T-cell (primary cell): ENCODE measurements at places on chromosomes 12 and 14. TPM values are rescaled to one million over a fixed set of nuclear protein-coding genes. Genes with fewer than 3 reads are reported as not detected.
A peak's percentile ranks its signal among the peaks of the same experiment; 100 is the strongest.

DNA sequence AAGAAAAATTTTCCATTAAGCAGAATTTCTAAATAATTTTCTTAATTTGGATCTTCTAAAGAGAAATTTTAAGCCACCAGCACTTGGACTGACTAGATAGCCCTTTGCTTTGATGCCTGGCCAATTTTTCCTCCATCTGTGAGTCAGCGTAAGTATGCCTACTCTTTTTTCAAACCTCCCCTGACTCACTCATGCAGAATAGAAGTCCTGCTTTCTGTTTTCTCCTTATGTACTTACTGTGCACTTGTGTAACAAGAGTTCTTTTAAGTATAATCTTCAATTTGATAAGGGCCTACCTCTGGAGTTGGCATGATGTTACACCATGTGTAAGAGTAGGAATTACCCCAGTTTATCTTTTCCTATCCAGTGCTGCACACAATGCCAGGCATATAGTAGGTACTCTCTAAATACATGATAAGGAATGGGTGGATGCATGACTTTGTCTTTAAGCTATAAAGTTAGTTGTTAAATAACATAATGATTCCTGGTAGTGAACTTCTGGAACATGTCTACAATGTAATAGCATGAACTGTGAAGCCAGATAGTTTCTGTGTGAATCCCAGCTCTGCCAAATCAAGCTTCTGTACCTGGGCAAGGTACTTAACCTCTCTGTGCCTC is 329.6 kb downstream of the TMTC2 start:
- no peak overlapping the region for H3K4me3 ChIP-seq
- H3K27me3 ChIP-seq, result no peaks in the 10 kb centered on the region
- no peaks in the 10 kb centered on the region for H3K36me3 ChIP-seq
- H3K27ac ChIP-seq, result no peak overlapping the region
- H3K4me1 ChIP-seq, result no peaks in the 10 kb centered on the region
- no peak for DNase-seq

- H3K27ac ChIP-seq, result no peak overlapping the region
- no peaks in the 10 kb centered on the region for H3K27me3 ChIP-seq
- H3K36me3 ChIP-seq, result no peaks in the 10 kb centered on the region
- no peaks in the 10 kb centered on the region for H3K4me1 ChIP-seq
- no peak for DNase-seq
Observed at GRCh38 chr12:98612696-98613334, 19.3 kb downstream of the SLC25A3 start.

GRCh38 chr12:117835156-117835555 is 133.6 kb downstream of the KSR2 start:
- peaks cover 7% of the 10 kb centered on the region for H3K4me1 ChIP-seq
- no peak overlapping the region for H3K4me3 ChIP-seq
- H3K36me3 ChIP-seq, result no peaks in the 10 kb centered on the region
- H3K27me3 ChIP-seq, result peaks cover 16% of the 10 kb centered on the region
- H3K27ac ChIP-seq, result no peak overlapping the region

DNA sequence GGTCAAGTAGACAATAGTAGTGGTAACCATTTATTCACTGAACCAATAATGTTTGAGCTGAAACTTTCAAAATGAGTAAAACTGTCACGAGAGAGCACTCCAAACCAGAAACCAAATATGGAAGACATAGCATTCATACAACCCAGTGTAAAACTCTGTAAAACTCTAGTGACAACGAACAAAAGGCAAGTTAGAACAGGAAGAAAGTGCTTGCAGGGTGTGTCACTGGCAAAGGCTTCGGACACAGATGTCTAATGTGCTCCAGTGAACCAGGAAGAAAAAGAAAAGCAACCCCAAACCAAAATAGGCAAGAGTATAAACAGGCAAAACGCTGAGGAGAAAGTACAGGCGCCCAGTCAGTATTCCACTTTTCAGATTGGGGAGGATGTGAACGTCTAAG is 79.3 kb upstream of the FZD10 start:
- H3K27me3 ChIP-seq, result peaks cover 11% of the 10 kb centered on the region
- H3K36me3 ChIP-seq, result no peaks in the 10 kb centered on the region

GRCh38 chr12:130661486-130662255 is 54.4 kb downstream of the RIMBP2 start:
- H3K27ac ChIP-seq, result no peak overlapping the region
- H3K27me3 ChIP-seq, result no peaks in the 10 kb centered on the region
- H3K4me3 ChIP-seq, result no peak overlapping the region
- no peaks in the 10 kb centered on the region for H3K4me1 ChIP-seq
- DNase-seq, result no peak
- no peaks in the 10 kb centered on the region for H3K36me3 ChIP-seq

DNA sequence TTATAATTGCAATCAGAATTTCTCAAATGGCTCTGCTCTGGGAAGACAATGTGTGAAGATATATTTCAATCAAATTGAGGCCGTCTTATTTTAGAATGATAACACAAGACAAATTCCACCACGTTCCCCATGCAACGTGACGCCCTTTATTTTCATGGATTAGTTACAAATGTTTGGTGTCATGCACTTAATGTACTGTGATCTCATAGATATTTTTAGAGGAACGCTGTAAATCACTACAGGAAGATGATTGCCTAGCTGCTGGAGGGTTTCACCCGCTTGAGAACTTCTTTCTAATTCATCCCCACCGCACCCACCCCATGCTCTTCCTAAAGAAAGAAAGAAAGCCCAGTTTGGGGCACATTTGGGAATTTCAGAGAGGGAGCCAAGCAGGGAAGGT is 117.2 kb downstream of the PLXNC1 start:
- no peak overlapping the region for H3K4me3 ChIP-seq
- H3K27me3 ChIP-seq, result no peaks in the 10 kb centered on the region
- no peak for DNase-seq
- no peaks in the 10 kb centered on the region for H3K36me3 ChIP-seq
- peaks cover 34% of the 10 kb centered on the region for H3K4me1 ChIP-seq

- no peaks in the 10 kb centered on the region for H3K36me3 ChIP-seq
- no peak overlapping the region for H3K27ac ChIP-seq
- no peak overlapping the region for H3K4me3 ChIP-seq
- no peak for DNase-seq
Observed at GRCh38 chr14:67622675-67623074, 3.0 kb downstream of the ARG2 start.

DNA sequence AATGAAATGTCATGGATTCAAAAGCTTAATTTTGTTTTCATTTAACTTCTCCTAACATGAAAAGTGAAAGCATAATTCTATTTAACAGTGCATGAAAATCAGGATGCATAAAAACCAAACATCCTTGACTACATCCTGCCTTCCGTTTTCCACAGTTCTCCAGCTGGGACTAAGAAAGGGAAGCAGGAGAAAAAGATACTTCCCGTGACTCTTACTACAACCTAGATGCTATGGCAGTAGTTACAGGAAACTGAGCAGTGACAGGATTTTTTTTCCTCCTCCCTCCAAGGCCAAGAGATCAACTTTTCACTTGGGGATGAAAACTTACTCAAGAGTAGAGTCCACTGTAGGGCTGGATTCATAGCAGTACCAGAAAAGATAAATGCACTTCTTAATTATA is 2.6 kb downstream of the EXOC5 start:
- H3K27me3 ChIP-seq, result no peaks in the 10 kb centered on the region
- H3K27ac ChIP-seq, result no peak overlapping the region
- no peaks in the 10 kb centered on the region for H3K36me3 ChIP-seq
- no peak for DNase-seq
- no peak overlapping the region for H3K4me3 ChIP-seq

- H3K36me3 ChIP-seq, result no peaks in the 10 kb centered on the region
- no peak overlapping the region for H3K27ac ChIP-seq
- H3K4me1 ChIP-seq, result no peaks in the 10 kb centered on the region
- H3K27me3 ChIP-seq, result no peaks in the 10 kb centered on the region
- DNase-seq, result no peak
- no peak overlapping the region for H3K4me3 ChIP-seq
Observed at GRCh38 chr14:68223631-68224030, 404.1 kb downstream of the RAD51B start.

DNA sequence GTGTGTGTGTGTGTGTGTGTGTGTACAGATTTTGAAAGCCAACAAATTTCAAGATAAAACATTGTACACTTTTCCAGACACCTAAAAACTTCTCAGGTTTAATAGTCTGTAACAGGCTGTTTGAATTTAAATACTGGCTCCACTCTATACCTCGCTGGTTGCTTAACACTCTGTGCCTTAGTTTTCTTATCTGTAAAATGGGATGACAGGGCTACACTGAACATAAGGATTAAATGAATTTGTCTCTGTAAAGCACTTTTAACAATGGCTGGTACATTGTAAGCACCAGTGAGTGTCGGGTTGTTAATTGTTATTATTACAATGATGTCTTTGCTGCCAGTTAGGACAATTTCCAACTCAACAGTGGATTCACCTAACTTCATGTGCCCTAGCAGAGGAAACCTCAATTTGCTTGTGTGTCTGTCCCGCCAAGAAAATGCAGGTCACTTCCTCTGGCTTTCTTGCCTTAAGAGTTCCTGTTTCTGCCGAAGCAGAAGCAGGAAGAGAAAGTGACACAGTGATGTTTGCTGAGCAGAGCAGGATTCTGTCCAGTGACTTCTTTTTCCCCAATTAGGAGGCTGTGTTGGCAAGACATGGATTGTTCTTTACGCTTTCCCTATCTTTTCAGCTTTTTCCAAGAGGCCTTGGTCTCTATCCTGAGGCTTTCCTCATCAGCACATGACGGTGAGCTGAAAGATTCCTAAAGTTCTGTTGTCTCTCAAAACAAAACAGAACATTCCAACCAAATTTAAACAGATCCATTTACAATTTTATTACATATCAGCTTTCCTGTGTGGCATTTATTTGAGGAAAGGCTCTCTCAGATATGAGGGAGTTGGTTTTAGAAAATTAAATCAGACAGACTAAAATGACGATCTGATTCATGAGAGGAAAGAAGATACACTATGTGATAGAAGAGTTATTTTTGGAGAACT is 154.1 kb upstream of the ATP2B1 start:
- H3K4me1 ChIP-seq, result peaks cover 33% of the 10 kb centered on the region
- peak overlapping the region; percentile 96 for H3K27ac ChIP-seq
- no peaks in the 10 kb centered on the region for H3K36me3 ChIP-seq
- H3K27me3 ChIP-seq, result no peaks in the 10 kb centered on the region
- DNase-seq, result peak; percentile 25

- no peaks in the 10 kb centered on the region for H3K36me3 ChIP-seq
- H3K4me3 ChIP-seq, result no peak overlapping the region
- H3K27me3 ChIP-seq, result no peaks in the 10 kb centered on the region
- H3K4me1 ChIP-seq, result peaks cover 31% of the 10 kb centered on the region
- no peak for DNase-seq
Observed at GRCh38 chr14:87994974-87995373, 2.0 kb upstream of the GALC start.

GRCh38 chr12:23950775-23951451 is 1.4 kb upstream of the SOX5 start:
- DNase-seq, result no peak
- H3K36me3 ChIP-seq, result no peaks in the 10 kb centered on the region
- H3K27ac ChIP-seq, result no peak overlapping the region
- H3K4me3 ChIP-seq, result no peak overlapping the region
- peaks cover 5% of the 10 kb centered on the region for H3K27me3 ChIP-seq
- H3K4me1 ChIP-seq, result no peaks in the 10 kb centered on the region

DNA sequence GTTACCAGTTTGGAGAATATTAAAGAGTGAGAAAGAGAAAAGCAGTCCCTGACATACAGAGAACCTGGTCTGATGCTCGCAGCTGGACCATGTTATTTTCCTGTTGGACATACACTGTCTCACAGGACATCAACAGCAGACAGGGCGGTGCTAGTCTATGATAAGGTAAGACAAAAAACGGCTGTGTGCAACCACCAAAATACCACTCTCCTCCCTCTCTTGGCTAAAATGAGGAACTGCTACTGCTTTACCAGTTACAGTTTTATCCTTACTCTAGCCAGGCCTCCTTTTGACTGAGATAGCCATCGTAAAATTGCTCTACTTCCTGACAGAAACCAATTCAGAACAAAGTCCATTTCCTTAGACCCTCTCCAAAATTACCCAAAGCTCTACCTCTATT is 47.0 kb upstream of the ERGIC2 start:
- H3K27ac ChIP-seq, result no peak overlapping the region
- no peak overlapping the region for H3K4me3 ChIP-seq
- H3K4me1 ChIP-seq, result no peaks in the 10 kb centered on the region
- H3K36me3 ChIP-seq, result no peaks in the 10 kb centered on the region

DNA sequence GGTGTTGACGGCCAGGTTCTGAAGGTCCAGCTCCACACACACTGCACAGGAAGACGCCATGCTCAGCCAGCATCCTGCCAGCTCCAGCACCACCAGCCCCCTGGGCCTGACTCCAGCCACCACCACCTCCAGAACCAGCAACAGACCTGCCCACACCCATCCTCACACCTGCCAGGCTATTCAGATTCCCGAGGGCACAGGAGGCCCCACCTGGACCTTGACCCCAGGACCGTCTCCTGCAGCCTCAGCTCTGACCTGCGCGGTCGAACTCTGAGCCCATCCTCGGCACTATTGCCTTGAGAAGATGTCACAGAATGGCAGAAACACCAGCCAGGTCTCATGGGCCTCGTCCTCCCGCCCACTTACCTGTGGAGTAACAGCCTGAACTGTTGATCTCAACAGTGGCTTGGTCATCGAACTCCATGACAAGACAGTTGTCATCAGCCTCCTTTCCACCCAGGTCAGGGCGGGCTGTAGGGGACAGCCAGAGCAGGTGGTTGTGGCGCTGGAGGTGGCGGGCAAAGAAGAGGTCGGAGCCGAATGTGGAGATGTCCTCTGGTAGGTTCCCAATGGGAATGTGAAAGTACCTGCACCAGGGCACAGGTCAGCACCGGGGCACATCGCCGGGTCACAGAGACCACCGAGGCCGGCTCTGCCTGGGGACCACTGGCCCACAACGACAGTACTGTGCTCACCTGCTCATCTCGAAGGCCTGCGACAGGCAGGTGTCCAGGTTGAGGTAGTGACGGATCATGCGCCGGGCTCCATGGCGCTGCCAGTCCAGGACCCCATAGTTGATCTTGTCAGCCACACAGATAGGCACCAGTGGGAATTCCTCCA is 23.5 kb downstream of the P2RX2 start:
- no peak overlapping the region for H3K4me3 ChIP-seq
- no peaks in the 10 kb centered on the region for H3K27me3 ChIP-seq
- H3K27ac ChIP-seq, result no peak overlapping the region

The PTPRQ gene
- not detected for total RNA-seq

The KRT75 gene
- not detected for total RNA-seq

The LLPH gene
- 23.6 TPM for total RNA-seq

The EIF2S3B gene
- total RNA-seq, result 1.3 TPM

The IL26 gene
- total RNA-seq, result not detected

The RPS6KL1 gene
- 6.3 TPM for total RNA-seq

The TAS2R30 gene
- total RNA-seq, result 3.2 TPM
